Naive thymus-derived CD8-positive, alpha-beta T cell (primary cell): ENCODE measurements at places on chromosomes 7 and 10. TPM values are rescaled to one million over a fixed set of nuclear protein-coding genes. Genes with fewer than 3 reads are reported as not detected.

DNA sequence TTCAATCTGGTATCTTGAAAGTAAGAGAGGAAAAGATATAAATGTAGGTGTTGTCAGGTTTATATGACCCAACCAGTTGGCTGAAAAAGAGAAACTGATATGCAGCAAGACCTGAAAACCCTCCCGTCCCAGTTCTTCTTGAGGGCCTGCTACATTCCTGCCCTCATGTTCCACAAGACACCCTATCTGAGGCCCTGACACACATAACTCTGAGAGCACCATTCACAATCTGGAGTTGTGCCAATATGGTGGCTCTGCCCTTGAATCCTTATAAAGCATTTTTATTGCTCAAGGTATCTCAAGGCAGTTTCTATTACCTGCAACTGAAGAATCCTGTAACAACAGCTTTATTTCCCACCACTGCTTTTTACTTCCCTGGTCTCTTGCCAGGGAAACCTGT lies 17.0 kb downstream of the XPNPEP1 start:
- H3K36me3 ChIP-seq, result peaks cover 4% of the 10 kb centered on the region
- no peaks in the 10 kb centered on the region for H3K27me3 ChIP-seq
- H3K4me3 ChIP-seq, result no peak overlapping the region
- DNase-seq, result no peak

DNA sequence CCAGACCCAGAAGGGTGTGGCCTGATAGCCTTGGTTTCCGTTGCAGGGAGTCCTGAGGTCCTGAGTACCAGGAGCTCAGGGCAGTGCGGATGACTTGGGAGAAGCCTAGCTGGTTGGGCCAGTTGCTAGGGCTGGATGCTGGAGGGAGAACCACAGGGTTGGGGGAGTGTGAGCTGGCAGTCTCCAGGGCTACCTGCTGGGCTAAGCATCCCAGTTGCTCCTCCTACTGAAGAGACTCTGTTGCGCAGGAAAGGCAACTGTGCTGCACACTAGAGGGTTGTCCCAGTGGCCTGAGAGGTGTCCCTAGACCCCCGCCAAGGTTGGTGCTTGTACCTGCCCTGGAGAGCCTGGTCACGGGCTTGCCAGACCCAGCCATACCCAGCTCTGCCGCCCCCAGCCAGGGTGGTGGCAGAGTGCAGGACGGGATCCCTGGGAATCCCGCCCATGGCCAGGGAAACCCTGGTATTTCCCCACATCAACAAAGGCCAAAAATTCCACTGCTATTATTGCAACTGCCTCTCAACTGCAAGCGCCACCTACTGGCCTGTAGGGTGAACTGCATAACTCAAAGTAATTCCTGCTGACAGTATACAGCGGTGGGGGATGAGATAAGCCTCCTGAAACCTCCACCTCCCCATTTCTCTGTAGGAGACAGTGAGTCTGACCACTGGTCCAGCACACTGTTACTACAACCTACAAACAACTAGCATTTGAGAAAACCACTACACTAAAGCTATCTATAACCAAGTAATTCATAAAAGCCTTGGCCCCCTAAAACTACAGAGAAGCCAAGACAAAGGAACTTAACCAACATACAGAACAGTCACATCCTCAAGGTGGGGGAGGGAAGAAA lies 67.6 kb upstream of the DDC start:
- peak; percentile 52 for DNase-seq
- H3K36me3 ChIP-seq, result no peaks in the 10 kb centered on the region
- H3K27me3 ChIP-seq, result peaks cover 4% of the 10 kb centered on the region
- H3K27ac ChIP-seq, result no peak overlapping the region
- H3K4me3 ChIP-seq, result no peak overlapping the region

DNA sequence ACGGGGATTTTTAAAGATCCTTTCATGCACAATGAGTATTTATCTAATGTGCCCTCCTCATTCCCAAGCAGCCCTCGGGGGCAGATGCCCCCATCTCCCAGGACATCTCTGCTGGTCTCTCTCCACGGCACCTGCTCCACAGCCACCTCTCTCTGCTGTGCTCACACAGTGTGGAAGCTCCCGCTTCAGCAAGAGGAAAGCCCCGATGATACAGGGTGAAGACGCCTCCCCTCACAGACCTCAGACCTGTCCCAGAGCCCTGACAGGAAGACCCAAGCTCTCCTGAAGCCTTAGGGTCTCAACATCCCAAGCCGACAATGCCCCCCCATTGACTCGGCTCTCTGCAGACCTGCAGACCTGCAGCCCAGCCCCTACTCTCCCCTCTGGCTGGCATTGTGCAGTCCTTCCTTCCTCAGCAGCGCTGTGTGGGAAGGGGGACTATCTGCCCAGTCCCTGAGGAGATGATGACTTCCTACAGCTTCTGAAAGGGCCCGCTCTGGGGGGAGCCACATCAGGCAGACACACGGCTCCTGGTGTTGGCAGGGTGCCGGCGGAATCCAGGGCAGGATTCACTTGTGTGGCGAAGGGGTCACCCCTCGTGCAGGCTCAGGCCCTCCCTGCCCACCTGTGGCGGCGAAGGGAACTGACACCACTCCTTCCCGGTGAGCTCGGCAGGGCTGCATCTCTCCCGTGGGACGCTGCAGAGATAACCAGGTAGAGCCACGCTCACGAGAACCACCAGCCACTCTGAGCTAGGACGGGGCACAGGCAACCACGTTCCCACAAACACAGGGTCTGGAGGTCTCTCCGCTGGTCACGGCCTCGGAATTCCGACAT lies 61.8 kb downstream of the PTPRN2 start:
- H3K27ac ChIP-seq, result no peak overlapping the region
- H3K36me3 ChIP-seq, result no peaks in the 10 kb centered on the region
- H3K27me3 ChIP-seq, result peaks cover 1% of the 10 kb centered on the region
- H3K4me3 ChIP-seq, result no peak overlapping the region

DNA sequence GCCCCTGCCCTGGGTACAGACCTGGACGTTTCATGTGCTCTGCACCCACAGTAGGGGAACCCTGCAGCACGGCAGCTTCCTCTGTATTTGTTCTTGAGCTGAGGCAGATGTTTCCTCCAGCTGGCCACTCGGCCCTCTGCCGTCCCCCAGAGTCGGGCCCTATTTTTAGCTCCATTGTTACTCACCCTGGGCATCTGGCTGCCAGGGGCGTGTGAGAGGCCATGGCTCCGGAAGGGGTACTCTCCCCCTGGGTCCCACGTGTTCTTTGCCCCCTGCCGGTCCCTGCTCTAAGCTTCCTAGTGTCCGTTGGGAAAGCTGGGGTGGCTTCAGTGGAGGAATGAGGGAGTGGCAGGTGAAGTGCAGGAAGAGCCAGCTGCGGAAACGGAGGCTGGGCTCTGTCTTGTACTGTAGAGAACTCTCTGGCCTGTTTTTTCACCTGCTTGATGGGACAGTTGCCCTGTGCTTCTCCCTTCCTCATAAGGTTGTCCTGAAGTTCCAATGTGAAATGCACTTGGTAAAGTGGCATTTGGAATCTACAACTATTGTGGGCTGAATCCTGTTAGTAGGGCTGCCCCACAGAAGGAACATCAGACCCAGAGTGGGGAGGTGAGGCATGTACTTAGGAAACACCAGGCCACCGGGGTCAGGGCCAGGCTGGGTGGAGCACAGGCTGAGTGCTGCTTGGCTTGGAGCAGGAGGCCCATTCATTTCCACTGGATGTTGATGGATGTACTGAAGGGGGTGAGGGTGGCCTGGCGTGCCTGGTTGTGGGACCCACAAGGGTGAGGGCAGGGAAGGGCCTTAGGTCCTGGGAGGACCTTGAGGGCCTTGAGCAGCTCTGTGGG lies 30.6 kb downstream of the PALD1 start:
- peak overlapping the region; percentile 66 for H3K27ac ChIP-seq
- peak; percentile 37 for DNase-seq
- H3K4me1 ChIP-seq, result no peaks in the 10 kb centered on the region

DNA sequence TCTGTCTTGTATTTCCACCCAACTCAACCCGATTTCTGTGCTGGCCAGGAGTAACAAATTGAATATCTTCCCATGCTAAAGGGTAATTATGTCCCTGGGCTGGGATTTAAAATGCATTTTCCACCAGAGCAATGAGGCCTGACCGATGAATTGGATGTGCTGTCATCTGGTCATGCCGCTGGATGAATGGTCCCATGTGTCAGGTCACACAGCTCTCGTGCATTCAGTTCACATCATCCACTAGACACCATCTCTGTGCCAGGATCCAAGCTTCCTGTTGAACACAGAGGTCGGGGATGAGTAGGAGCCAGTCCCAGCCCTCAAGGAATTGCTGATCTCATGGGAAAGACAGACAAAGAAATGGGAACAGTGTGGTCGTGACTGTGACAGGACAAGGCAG lies 200.8 kb downstream of the ADRA2A start:
- no peaks in the 10 kb centered on the region for H3K36me3 ChIP-seq
- no peak overlapping the region for H3K27ac ChIP-seq
- H3K4me3 ChIP-seq, result no peak overlapping the region
- H3K4me1 ChIP-seq, result no peaks in the 10 kb centered on the region
- H3K27me3 ChIP-seq, result peaks cover 34% of the 10 kb centered on the region

- no peaks in the 10 kb centered on the region for H3K4me1 ChIP-seq
- no peak overlapping the region for H3K27ac ChIP-seq
- no peak overlapping the region for H3K4me3 ChIP-seq
- no peak for DNase-seq
- no peaks in the 10 kb centered on the region for H3K36me3 ChIP-seq
- H3K27me3 ChIP-seq, result peaks cover 2% of the 10 kb centered on the region
Observed at GRCh38 chr10:4344492-4344994, 481.5 kb upstream of the AKR1E2 start.

DNA sequence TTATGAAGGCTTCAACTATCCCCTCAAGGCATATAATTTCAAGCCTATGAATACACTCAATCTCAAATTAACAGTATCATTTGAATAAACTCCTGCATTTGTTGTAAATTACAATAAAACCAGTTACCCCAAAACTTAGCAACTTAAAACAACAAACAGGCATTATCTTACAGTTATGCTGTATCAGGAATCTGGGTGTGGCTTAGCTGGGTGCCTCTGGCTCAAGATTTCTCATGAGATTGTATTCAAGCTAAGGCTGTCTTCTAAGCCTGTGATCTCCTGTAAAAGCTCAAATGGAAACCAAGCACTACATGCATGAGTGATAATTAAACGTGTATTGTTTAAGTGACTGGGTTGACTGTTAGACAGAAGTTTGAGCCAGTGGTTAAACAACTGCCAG lies 341.0 kb upstream of the PHF14 start:
- no peaks in the 10 kb centered on the region for H3K27me3 ChIP-seq
- no peaks in the 10 kb centered on the region for H3K36me3 ChIP-seq
- no peak overlapping the region for H3K27ac ChIP-seq
- H3K4me3 ChIP-seq, result no peak overlapping the region
- DNase-seq, result no peak
- no peaks in the 10 kb centered on the region for H3K4me1 ChIP-seq

DNA sequence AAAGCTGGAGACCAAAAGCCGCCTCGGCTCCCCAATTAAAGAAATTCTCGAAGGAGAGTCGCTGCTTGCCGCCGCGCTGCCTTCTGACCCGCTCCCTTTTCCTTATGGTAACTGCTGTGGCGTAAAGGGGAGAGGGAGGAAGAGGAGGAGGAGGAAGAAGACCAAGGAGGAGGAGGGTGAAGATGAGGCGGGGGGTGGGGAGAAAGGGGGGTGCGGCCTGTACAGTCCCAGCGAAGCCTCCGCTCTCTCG lies 388 bp downstream of the CNOT4 start:
- H3K27ac ChIP-seq, result no peak overlapping the region
- H3K4me3 ChIP-seq, result no peak overlapping the region
- peaks cover 8% of the 10 kb centered on the region for H3K4me1 ChIP-seq
- no peaks in the 10 kb centered on the region for H3K36me3 ChIP-seq

- no peak overlapping the region for H3K27ac ChIP-seq
- no peak for DNase-seq
- H3K36me3 ChIP-seq, result no peaks in the 10 kb centered on the region
- no peaks in the 10 kb centered on the region for H3K4me1 ChIP-seq
- H3K27me3 ChIP-seq, result no peaks in the 10 kb centered on the region
Observed at GRCh38 chr7:11492307-11492706, 339.7 kb downstream of the THSD7A start.

GRCh38 chr7:128202287-128202957 lies 38.7 kb upstream of the LEP start:
- no peak for DNase-seq
- H3K27ac ChIP-seq, result peak overlapping the region; percentile 43
- H3K4me1 ChIP-seq, result peaks cover 24% of the 10 kb centered on the region

RAB19 gene
- 7.0 TPM for polyA plus RNA-seq

TCAF2 gene
- polyA plus RNA-seq, result 9.2 TPM

FAM25G gene
- polyA plus RNA-seq, result not detected

DNAJC12 gene
- 1.4 TPM for polyA plus RNA-seq

FRMD4A gene
- 0.02 TPM for polyA plus RNA-seq

ELFN1 gene
- polyA plus RNA-seq, result not detected

ZNF727 gene
- polyA plus RNA-seq, result 0.08 TPM

TET1 gene
- polyA plus RNA-seq, result 1.5 TPM

LIPN gene
- not detected for polyA plus RNA-seq

NKX1-2 gene
- polyA plus RNA-seq, result not detected

HTRA1 gene
- polyA plus RNA-seq, result not detected

WDR37 gene
- 15.9 TPM for polyA plus RNA-seq
